Ovary (tissue), 10 donors: ENCODE measurements at places on chromosomes 5 and 9. TPM values are rescaled to one million over a fixed set of nuclear protein-coding genes. Genes with fewer than 3 reads are reported as not detected.

Gene RPS14
- 2,727 TPM for total RNA-seq

Gene TRMO
- 15.3 TPM for total RNA-seq

Gene FREM1
- 2.4 TPM for total RNA-seq

Gene GPRIN1
- 0.32 TPM for total RNA-seq

Gene DRD1
- 0.15 TPM for total RNA-seq

Gene TIFAB
- total RNA-seq, result 0.05 TPM

Gene SAPCD2
- 0.24 TPM for total RNA-seq

Gene S1PR3
- 5.5 TPM for total RNA-seq

Gene FGF1
- total RNA-seq, result 0.36 TPM

Gene GRM6
- not detected for total RNA-seq

Gene BARHL1
- not detected for total RNA-seq

Gene CDC25C
- not detected for total RNA-seq
